ENCODE measurements at places on chromosomes 2 and 18.
A peak's percentile ranks its signal among the peaks of the same experiment; 100 is the strongest.

- H3K27ac ChIP-seq = no peak overlapping the region
- no peaks in the 10 kb centered on the region for H3K4me1 ChIP-seq
- no peaks in the 10 kb centered on the region for H3K36me3 ChIP-seq
- no peaks in the 10 kb centered on the region for H3K27me3 ChIP-seq
- H3K4me3 ChIP-seq = no peak overlapping the region
Observed at GRCh38 chr2:55999790-56000189, 76.2 kb upstream of the EFEMP1 start.

- no peak for DNase-seq
- H3K36me3 ChIP-seq = no peaks in the 10 kb centered on the region
- H3K27me3 ChIP-seq = no peaks in the 10 kb centered on the region
Observed at GRCh38 chr2:105388971-105389381, 9.9 kb downstream of the FHL2 start.

GRCh38 chr2:224359569-224359968 lies 42.3 kb downstream of the FAM124B start:
- H3K4me1 ChIP-seq = no peaks in the 10 kb centered on the region
- no peaks in the 10 kb centered on the region for H3K27me3 ChIP-seq
- no peaks in the 10 kb centered on the region for H3K36me3 ChIP-seq

DNA sequence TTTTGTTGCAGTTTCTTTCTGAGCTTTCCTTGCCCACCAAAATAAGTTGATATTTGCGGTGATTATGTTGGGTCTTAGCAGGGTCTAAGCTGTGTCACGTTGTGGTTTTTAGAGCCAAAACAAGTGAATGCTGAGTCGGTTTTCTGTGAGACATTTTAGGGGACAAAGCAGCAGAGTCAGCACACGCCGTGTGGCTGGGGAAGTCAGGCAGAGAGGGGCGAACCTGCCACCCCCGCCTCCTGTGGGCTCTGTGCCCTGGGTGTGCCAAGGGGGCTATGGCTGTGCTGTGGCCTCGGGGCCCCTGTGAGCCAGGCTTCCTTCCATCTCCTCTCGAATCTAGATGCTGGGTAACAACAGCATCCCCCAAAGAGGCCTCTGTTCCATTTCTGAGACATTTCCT lies 30.8 kb upstream of the TMEM87B start:
- peak overlapping the region; percentile 90 for H3K27ac ChIP-seq
- H3K27me3 ChIP-seq = no peaks in the 10 kb centered on the region
- no peaks in the 10 kb centered on the region for H3K36me3 ChIP-seq
- peak; percentile 85 for DNase-seq
- peak overlapping the region; percentile 13 for H3K4me3 ChIP-seq

- H3K4me3 ChIP-seq = no peak overlapping the region
- no peaks in the 10 kb centered on the region for H3K36me3 ChIP-seq
Observed at GRCh38 chr2:190482451-190482850, 52.1 kb downstream of the NEMP2 start.

DNA sequence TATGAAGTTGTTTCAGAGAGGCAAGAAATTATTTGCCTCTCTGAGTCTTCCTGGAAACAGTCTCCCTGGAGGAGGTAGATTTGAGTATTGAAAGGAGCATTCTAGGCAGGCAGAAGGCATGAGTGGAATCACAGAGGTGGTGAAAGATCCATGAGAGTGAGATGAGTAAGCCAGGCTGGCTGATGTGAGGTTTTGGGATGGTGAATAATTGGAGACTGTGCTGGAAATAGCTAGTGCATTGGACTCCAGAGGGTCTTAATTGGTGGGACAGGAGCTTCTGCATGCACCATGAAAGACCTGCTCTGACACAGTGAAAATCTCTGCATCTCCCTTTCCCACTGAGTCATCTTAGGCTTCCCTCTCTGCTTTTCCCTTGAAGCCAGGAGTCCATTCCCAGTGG lies 46.3 kb downstream of the CDC42EP3 start:
- no peaks in the 10 kb centered on the region for H3K36me3 ChIP-seq
- peaks cover 30% of the 10 kb centered on the region for H3K4me1 ChIP-seq
- DNase-seq = no peak
- no peaks in the 10 kb centered on the region for H3K27me3 ChIP-seq

DNA sequence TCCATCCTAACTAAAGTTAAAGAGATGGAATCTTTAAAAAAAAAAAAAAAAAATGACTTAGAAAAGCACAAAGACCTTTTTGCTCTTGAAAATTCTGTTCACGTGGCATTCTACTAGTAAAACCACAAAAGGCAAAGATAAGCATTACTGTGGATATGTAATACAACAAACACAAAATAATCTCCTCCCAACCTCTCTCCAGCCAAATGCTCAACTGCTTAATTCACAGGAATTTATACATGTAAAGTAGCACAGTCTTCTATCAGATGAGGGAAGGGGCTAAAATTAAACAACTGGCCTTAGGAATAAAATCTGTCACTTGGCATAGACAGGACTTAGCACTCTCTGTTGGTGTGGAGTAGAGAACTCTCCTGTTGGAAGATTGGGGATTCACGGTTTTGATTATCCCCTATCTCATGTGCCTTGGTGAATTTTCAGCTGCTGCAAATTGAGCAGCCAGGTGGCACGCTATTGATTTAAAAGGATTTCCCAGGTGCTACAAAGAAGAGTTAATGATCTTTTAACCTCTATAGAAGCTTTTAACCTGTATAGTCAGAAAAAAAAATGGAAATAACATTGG lies 57.4 kb downstream of the ATIC start:
- H3K4me3 ChIP-seq = no peak overlapping the region
- no peak for DNase-seq
- H3K27ac ChIP-seq = no peak overlapping the region
- no peaks in the 10 kb centered on the region for H3K36me3 ChIP-seq

- H3K27me3 ChIP-seq = no peaks in the 10 kb centered on the region
- no peaks in the 10 kb centered on the region for H3K36me3 ChIP-seq
- no peak for DNase-seq
- H3K4me1 ChIP-seq = no peaks in the 10 kb centered on the region
- no peak overlapping the region for H3K27ac ChIP-seq
- H3K4me3 ChIP-seq = no peak overlapping the region
Observed at GRCh38 chr2:206361407-206362045, 81.8 kb upstream of the ADAM23 start.

GRCh38 chr18:24595561-24596031 lies 135.2 kb downstream of the HRH4 start:
- no peak overlapping the region for H3K4me3 ChIP-seq
- H3K4me1 ChIP-seq = no peaks in the 10 kb centered on the region
- no peaks in the 10 kb centered on the region for H3K36me3 ChIP-seq
- no peak for DNase-seq
- no peak overlapping the region for H3K27ac ChIP-seq

Measured in MM.1S (cell line).